Right hindlimb (tissue), 1 donor: ENCODE measurements at places on chromosomes 1 and 21.

DNA sequence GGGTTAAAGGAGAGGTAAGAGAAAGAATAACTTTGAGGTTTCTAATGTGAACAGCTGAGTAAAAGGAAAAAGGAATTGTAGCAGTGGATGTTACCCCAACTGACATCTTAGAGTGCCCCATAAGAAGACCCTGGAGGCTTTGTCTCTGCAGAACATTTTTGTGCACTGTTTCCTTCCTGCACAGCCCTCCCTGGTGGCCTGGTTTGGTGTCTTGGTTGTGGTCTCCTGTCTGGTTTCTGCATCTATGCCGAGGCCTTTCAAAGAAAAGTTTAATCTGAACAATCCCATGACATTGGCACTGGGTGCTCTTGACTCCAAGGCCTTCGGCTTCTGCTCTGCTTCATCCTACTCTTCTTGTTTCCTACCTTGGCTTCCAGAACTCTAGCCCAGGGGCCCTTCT, 57.8 kb downstream of the RHOU start:
- DNase-seq, result no peak

DNA sequence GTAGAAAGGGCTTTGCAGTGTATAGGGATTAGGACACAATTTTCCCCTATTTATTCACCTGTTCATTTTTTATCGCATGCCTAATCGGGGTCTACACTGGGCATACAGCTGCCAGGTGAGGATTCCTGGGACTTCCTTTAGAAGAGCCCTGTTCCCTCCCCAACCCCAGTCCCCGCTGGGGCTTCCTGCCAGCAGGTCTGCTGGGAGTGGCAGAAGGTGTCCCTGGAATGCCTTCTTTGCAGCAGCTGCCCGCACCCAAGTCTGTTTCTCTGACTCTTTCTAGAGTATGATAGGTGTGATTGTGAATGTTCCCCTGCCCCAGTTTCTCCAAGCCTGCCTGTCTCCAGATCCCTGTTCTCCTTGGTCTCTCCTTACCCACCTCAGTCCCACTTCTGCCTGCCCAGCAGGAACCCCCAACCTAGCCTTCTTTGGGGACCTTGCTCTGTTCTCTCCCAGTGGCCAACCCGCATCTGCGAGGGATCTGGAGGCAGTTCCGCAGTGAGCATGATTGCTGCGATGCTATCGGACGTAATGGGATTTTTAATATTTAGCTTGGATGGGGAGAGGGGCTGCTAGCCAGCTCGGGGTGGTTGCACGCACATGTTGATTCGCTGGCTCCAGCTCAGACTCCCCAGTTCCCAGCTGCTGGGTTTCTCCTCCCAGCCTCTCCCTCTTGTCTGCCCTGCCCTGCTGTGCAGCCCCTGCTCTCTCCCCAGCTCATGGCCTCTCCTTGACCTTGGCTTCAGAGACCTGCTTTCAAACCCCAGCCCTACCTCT, 79.8 kb downstream of the EPHB2 start:
- peak; percentile 86 for DNase-seq

- peak; percentile 10 for DNase-seq
Measured at GRCh38 chr1:36112823-36113222, 12.2 kb downstream of the COL8A2 start.

DNA sequence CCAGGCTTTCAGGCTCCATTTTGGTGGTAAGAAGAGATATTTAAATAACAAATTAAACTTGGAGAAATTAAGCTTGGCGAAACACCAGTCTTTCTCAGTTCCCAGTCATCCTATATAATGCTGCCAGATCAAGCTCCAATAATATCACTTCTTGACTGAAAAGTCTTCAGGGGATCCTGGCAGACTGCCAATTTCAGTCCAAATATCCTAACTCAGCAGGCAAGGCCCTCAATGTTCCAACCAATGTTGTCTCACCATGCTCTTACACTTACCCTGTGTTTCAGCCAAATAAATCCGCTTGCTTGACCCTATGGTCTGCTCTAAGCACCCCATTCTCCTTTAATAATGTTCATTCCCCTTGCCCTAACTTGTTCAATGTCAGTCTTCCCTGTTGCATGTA, 39.9 kb upstream of the BCL10 start:
- DNase-seq, result no peak

DNA sequence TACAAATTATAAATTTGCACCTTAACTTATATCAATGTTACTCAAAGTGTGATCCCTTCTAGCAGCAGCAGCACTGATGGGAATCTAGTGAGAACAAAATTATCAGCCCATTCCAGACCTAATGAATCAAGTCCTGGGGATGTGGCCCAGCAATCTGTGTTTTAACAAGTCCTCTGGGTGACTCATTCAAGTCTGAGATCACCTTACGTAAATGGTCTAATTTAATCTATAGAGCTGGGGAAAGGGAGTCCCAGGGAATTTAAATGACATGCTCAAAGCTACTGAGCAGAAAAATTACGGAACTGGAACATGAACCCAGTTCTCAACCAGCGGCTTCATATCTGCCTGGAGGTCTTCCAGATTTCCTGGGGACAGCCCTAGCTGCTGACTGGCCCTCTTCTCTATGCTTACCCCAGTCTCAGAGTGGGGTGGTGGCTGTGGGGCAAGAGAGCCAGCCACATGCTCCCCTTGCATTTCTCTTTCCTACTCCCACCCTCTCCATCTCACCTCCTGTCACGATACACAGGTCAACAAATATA, 220.0 kb downstream of the TM2D1 start:
- DNase-seq, result no peak

GRCh38 chr21:26148840-26149354, 21.7 kb downstream of the APP start:
- no peak for DNase-seq

DNA sequence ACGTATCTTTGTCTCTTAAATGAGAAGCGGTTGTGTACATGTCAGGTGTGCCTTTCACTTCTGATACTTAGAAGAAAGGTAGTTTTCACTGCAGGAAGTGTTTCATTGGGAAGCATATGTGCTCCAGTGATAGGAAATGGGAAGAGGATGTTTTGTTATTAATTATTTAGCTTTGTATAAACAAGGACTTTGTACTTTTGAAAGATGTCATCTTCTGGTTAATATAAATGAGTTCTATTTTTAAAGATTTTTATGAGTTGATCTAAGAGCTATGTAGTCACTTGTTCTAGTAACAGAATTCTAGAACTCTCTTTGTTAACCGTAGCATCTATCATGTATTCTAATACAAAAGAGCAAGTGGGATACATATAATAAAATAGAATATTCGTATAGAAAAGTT, 130.5 kb downstream of the RASAL2 start:
- DNase-seq, result no peak

- no peak for DNase-seq
Measured at GRCh38 chr1:28566931-28567330, 14.0 kb downstream of the TRNAU1AP start.

DNA sequence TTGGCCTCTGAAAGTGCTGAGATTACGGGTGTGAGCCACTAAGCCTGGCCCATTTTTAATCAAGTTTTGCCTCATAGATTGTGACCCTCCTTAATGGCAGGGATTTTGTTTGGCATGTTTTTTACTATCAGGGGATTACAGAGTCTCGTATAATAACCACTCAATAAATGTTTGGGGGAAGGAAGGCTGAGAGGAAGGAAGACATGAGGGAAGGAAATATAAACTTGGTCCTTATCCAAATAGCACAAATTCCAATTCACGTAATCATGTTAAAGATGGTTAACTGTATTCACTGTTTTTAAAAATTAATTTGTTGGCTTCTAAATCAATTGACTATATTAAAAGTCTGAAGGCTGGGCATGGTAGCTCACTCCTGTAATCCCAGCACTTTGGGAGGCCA, 30.9 kb upstream of the SERTAD4 start:
- DNase-seq, result no peak
